ENCODE measurements at places on chromosomes 7 and 10.

DNA sequence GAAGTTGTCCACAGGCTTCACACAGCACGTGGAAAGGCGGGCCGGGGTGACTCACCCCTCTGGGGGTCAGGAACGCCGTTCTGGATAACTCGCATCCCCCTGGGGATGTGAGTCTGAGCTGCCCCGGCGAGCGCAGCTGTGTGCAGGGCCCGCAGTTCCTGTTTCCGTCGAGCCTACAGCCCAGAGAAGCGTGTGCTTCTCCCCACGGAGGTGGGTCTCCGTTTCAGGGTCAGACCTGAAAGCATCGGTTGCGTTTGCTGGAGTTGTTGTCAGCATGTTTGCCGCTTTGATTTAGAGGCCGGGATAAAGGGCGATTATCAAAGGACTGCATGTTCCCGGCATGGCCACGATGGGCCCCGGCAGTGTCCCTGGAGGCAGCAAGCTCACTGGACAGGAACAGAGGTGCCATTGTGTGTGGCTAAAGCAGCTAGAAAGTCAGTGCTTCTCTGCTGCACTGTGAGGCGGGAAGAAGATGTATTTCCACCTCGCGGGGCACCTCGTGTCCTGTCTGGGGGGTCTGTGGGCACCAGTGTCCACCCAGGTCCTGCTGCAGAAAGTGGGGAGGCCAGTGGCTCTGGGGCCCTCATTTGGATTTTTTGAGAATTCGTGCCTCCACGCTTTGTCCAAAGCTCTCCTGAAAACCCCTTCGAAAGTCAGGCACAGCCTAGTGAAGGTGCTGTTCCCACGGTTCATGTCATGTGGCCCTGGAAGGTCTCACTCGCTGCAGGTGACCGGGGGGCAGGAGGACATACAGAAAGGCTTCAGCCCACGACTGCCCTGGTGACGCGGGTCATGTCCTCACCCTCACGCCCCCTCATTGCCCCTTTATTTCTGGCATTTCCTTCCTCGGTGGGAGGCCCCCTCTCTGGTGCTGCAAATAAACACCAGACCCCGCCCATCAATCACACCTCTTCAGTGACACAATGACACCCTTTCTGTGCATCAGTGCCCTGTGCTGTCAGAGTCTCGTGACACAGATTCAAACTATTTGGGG is 27.4 kb upstream of the GDI2 start:
- DNase-seq = peak; percentile 43

DNA sequence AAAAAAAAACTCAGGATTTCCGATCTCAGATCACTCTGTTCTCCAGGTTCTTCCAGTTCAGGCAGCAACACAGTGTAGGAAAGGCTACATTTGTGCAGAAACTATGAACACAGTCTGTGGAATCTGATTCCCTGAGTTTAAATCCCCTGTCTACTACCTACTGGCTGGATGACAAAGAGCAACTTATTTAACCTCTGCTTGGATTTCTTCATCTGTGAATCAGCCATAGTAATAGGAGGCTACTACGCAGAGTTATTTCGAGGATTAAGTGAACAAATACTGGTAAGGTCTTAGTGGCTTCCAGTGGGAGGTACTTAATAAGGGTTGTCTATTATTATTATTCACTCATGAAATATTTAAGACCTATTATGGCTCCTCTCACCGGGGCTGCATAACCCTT is 44.3 kb upstream of the PDCD4 start:
- DNase-seq = no peak

DNA sequence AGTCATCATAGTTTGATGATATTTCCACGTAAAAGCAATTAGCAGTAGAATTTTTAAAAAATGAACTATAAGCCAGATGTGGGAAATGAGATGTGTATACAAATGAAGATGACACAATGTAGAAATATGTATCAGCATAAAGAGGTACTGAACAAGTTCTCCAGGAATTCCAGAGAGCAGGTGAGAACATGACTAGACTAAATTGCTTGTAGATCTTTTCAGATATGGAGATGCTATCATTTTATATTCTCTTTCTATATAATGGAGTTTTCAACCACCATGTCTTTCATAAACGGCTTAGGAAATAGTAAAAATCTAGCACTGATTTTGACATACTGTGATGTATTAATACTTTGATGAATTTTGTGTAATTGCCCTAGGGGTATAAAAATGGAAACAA is 130.9 kb downstream of the SEMA3D start:
- DNase-seq = no peak

- DNase-seq = peak; percentile 65
Measured at GRCh38 chr10:61757525-61758397, 95.0 kb downstream of the CABCOCO1 start.

DNA sequence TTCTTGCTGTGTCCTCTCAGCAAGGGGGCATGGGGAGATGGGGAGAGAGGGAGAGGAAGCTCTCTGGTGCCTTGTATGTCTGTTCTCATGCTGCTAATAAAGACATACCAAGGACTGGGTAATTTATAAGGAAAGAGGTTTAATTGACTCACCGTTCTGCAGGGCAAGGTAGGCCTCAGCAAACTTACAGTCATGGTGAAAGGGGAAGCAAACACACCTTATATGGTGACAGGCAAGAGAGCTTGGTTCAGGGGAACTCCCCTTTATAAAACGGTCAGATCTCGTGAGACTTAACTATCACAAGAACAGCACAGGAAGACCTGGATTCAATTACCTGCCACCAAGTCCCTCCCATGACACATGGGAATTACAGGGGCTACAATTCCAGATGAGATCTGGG is 464.7 kb upstream of the CELF2 start:
- no peak for DNase-seq

DNA sequence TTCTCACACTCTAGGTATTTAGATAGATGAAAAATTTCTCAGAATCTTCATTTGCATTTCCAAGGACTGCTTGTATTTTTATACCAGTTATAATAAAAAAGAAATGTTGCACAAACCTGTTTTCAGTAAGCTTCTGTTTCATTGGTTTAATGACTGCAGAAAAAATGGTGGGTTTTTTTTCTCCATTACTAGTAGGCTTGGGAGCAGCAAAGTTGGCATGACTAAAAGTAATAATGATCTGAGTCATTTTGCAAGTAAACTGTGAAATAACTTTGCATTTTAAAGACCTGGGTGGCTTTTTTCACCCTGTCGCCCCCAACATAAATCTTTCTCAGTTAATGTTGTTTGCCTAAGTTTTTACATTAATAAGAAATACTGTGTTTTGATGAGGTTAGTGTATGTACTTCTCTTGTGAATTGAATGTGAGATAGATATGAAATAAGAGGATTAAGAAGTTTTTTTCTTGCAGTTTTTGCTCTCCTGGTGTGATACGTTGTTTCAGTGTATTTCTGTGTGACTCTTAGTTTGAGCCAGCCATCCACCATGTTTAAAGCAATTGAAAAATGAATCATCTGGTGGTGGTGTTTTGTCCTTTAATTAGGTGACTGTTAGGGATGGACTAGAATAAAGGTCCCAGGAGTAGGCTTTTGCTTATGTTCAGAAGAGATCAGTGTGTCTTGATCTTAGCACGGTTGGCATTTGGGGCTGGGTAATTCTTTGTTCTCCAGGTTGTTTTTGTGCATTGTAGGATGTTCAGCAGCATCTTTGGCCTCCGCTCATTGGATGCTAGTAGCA is 1.8 kb downstream of the GNAI1 start:
- no peak for DNase-seq

DNA sequence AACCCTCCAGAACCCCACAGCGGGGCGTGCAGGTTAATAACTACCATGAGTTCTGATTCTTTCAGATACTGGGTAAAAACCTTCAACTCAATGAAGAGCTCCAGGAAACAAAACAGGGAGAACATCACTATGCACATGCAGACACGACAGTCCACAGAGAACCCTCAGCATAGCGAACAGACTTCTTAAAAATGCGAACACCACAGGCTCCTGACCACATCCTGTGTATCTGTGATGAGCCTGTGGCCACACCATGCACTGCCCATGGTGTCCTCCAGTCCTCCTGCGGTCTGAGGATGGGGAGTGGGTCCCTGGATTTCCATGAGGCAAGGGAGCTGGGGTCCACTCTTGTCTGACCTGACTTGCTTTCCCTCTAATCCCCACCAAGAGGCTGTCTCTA is 107.2 kb downstream of the COBL start:
- no peak for DNase-seq

DNA sequence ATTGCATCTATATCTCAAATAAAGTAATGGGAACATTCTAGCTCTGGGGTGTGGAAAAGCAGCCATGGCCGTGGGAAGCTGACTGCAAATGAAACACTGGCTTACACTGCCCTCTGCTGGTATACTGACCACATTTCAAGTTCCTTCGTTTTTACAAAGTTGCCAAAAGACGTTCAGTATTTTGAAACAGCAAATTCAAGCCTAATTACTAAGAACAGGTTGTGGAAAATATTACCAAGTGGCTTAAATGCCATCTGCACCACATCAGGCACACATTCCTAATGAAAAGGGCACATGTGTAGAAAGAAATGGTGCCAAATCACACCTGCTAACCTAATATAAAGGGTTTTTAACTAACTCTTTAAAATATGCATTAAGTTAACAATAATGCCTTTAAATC is 83.9 kb downstream of the JAZF1 start:
- DNase-seq = no peak

DNA sequence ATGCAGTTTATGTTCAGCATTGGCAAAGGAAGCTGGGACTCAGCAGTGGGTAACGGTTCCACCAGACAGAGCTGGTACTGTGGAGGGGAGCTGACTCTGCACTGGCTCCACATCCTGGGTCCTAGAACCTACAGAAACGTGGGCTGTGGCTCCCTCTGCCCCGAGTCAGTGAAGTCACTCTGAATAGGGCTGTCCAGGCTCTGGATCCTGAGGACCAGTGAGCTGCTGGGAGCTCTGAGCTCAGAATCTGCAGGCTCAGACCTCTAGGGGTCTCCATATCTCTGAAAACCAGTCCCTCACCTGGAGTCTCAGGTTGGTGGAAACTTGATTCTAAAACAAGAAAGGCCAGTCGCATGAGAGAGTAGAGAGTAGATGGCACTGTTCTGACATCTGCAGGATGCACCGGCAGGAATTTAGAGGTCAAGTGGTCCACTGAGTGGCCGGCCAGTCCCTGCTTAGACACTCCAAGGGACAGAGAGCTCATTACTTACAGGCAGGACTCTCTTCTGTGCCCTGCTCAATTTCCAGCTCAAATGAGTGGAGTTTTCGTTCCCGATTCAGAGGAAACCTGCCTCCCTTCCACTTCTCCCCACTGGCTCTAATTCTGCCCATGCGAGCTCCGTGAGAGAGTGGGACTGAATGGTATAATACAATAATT is 18.6 kb downstream of the NPFFR1 start:
- no peak for DNase-seq

DNA sequence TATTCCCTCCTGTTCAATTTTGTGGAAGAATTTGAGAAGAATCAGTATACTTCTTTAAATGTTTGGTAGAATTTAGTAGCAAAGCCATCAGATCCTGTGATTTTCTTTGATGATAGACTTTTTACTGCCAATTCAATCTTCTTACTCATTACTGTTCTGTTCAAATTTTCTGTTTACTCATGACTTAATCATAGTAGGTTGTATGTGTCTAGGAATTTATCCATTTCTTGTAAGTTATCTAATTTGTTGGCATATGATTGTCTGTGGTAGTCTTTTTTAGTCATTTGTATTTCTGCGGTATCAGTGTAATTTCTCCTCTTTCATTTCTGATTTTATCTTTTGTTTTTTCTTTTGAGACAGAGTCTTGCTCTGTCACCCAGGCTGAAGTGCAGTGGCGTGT is 87.4 kb downstream of the CCDC3 start:
- DNase-seq = no peak

DNA sequence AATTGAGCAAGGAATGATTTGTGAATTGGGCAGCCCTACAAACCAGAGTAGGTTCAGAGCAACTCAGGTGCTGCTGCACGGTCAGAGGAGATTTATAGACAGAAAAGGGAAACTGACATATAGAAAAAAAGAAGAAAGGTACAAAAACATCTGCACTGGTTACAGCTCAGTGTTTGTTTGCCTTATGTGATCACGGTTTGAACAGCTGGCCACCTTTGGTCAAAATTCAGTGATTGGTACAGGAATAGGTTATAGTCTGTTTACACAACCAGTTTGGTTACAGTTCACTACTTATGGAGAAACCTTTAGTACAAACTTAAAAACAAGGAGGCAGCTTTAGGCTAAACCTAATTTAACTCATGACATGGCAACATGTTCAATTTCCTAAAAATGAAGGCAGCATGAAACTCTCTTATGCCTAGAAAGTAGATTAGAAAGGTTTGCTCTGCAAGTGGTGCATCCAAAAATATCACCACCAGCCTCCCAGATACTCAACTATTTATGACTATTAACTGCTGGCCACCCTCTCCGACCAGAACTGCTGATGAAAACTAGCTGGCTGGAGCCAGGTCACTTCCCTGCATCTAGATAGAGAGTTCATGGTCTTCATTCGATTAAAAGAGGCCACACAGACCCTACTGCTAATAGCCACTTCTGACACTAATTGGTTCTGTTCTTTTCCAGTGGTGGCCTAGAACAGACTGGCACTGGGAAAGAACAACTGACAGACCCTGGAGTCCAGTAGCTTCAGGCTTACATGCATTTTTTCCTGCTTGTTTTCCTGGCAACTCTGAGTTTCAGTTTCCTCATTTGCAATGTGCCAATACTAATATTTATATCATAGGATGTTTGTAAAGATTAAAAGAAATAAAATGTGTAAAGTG is 548.0 kb downstream of the CCSER2 start:
- DNase-seq = no peak

GRCh38 chr10:22494007-22494406 is 148.7 kb downstream of the SPAG6 start:
- no peak for DNase-seq

- no peak for DNase-seq
Measured at GRCh38 chr10:63801166-63801565, 280.0 kb downstream of the REEP3 start.

DNA sequence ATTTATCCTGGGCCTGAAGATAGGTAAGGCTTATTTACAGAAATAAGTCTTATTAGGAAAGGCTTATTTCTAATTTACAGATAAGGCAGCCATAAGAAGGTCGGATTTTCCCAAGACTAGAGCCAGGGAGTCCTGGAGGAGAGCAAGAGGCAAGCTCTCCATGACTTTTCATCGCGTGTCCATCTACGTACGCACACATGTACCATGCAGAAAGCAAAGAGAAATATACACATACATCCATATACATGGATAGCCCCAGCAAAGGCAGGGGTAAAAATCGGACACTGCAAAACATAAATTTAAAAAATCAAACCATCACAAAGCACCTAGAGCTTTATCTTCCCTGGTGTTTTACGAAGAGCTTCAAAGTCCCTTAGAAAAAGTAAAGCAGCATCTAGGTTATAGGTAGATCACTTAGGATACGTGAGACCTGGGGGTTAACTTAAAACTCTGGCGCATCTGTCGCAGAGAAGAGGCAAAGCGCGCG is 25.8 kb upstream of the ZRANB1 start:
- DNase-seq = no peak

- DNase-seq = no peak
Measured at GRCh38 chr10:95835911-95836310, 71.9 kb upstream of the CC2D2B start.

DNA sequence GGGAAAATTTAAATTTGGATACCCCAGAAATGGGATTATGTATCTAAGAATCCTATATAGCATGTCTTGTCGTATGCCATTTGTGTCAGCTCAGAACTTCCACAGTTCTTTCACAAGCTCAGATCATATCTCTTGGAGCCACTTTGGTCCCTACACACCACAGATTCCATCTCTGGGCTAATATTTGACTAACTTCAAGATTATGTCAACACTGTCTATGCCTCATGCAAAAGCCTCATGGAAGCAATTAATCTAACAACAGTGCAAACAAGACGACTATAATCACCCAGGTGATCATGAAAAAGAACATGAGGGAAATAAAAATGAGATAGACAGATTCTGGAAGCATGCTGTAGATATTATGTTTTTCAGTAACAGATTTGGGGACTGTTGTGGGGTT is 189.1 kb downstream of the LRRTM3 start:
- DNase-seq = peak; percentile 21

Data from kidney epithelial cell (primary cell).